GM23248 (cell line): ENCODE measurements at places on chromosomes 2 and 18. TPM values are rescaled to one million over a fixed set of nuclear protein-coding genes. Genes with fewer than 3 reads are reported as not detected.

The GAL3ST2 gene
- total RNA-seq: not detected in 2 replicates

DNA sequence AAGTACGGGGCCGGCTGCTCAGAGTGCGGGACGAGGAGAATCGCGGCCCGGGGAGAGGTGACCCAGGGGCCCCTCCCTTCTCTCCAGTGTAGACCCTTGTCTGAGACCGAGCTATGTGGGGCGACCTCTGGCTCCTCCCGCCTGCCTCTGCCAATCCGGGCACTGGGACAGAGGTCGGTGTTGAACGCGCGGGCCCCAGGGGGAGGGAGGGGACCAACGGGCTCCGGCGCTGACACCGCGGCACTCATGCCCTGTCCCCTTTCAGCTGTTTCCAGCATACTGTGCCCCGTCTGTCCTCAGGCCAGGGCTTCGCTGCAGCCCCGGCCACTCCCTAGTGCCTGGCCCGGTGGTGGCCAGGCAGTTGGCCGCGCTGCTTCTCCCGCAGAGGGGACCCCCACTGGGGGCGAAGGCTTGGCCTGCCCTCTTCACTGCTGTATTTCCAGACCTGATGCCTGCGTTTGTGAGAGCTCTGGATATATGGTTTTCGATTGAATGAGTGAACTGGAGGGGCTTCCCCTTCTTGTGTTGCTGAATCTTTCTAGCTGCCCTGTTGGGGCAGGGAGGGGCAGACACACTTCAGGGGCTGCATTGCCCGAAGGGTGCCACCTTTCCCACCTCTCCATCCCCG is 809 bp downstream of the DBI start:
- H3K27ac ChIP-seq: no peak overlapping the region
- peak overlapping the region; percentile 90 for H3K4me3 ChIP-seq
- peaks cover 8% of the 10 kb centered on the region for H3K4me1 ChIP-seq
- no peaks in the 10 kb centered on the region for H3K27me3 ChIP-seq
- peaks cover 5% of the 10 kb centered on the region; the same call in 1 of the 2 replicates for H3K36me3 ChIP-seq

GRCh38 chr2:118095610-118096009 is 7.3 kb downstream of the INSIG2 start:
- H3K4me1 ChIP-seq: peaks cover 1% of the 10 kb centered on the region; the same call in 1 of the 2 replicates
- H3K4me3 ChIP-seq: no peak overlapping the region
- no peaks in the 10 kb centered on the region for H3K27me3 ChIP-seq

The BOK gene
- 36.0 and 46.6 TPM in 2 replicates for total RNA-seq

GRCh38 chr18:74478880-74479279 is 17.3 kb upstream of the CNDP2 start:
- DNase-seq: no peak
- peaks cover 21% of the 10 kb centered on the region for H3K27me3 ChIP-seq
- no peaks in the 10 kb centered on the region for H3K4me1 ChIP-seq
- no peaks in the 10 kb centered on the region for H3K36me3 ChIP-seq

DNA sequence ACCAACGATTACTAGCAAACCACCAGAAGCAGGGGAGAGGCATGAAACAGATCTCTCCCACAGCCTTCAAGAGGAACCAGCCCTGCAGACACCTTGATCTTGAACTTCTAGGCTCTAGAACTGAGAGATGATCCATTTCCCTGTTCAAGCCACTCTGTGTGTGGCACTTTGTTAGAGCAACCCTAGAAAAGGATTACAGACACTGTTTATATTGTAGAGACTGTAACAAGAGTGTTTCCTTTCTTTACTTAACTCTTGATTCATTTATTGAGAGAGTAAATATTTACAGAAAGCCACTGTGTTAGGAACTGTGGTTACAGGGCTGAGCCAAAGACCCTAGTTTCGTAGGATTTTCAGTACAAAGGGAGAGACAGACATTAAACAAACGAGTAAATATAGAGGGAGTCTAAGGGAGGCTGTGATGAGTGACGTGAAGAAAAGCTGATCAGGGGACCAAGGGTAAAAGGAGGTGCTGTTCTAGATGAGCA is 10.9 kb downstream of the CCDC68 start:
- H3K36me3 ChIP-seq: no peaks in the 10 kb centered on the region
- no peaks in the 10 kb centered on the region for H3K4me1 ChIP-seq
- H3K27ac ChIP-seq: no peak overlapping the region
- H3K4me3 ChIP-seq: no peak overlapping the region
- H3K27me3 ChIP-seq: no peaks in the 10 kb centered on the region
- no peak for DNase-seq

DNA sequence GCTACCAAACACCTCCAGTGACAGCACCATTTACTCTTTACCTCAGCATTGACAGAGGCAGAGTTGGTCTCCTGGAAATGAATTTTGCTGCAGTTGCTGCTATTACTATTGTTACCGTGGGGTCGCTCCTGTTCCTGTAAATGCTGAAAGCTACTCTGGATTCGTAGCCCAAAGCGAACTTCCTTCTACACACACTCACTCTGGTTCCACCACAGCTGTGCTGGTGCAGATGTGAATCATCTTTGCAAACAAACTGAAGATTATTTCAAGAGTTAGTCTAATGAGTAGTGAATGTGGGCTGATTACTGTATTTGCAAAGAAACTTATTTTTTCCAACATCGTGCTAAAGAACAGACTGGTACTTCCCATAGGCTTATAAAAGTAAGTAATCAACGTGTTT is 304.0 kb downstream of the LPIN1 start:
- H3K27me3 ChIP-seq: no peaks in the 10 kb centered on the region
- H3K4me1 ChIP-seq: peaks cover 38% of the 10 kb centered on the region
- H3K36me3 ChIP-seq: no peaks in the 10 kb centered on the region
- no peak overlapping the region; the same call in 1 of the 2 replicates for H3K4me3 ChIP-seq
- H3K27ac ChIP-seq: no peak overlapping the region
